Kidney (tissue), 22 donors: ENCODE measurements at places on chromosomes 4 and X. TPM values are rescaled to one million over a fixed set of nuclear protein-coding genes. Genes with fewer than 3 reads are reported as not detected.

TGIF2LX gene
- not detected for total RNA-seq

GRCh38 chr4:163527172-163527571 is 32.7 kb downstream of the TMA16 start:
- peaks cover 3% of the 10 kb centered on the region for H3K36me3 ChIP-seq
- no peaks in the 10 kb centered on the region for H3K4me1 ChIP-seq
- no peak for DNase-seq

CACNA1F gene
- total RNA-seq: 0.25 TPM

GRCh38 chr4:151143811-151144210 is 44.4 kb downstream of the RPS3A start:
- no peaks in the 10 kb centered on the region for H3K4me1 ChIP-seq
- no peak for DNase-seq
- H3K27me3 ChIP-seq: no peaks in the 10 kb centered on the region
- no peak overlapping the region for H3K27ac ChIP-seq
